ENCODE measurements at places on chromosomes 3 and 15.

GRCh38 chr15:63226966-63227401 lies 37.6 kb downstream of the RAB8B start:
- DNase-seq: no peak

GRCh38 chr15:60254416-60254815 lies 143.4 kb downstream of the ANXA2 start:
- DNase-seq: no peak

DNA sequence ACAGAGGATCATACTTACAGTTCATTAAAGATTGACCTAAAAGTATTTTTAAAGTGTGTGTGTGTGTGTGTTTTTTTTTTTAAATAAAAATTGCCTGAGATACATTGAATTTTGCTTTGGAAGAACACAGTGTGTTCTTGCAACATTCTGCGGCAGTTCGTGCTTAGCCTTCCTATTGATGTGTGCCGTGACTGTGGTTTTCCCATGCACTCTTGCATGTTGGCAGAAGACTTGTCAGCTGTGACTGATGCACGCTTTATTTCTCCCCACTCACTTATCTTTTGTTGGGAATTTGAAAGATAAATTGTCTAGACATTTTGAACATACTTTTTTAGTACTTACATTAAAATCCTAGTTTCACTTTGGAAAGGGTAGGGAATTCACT lies 136.3 kb upstream of the LRRFIP2 start:
- no peak for DNase-seq

DNA sequence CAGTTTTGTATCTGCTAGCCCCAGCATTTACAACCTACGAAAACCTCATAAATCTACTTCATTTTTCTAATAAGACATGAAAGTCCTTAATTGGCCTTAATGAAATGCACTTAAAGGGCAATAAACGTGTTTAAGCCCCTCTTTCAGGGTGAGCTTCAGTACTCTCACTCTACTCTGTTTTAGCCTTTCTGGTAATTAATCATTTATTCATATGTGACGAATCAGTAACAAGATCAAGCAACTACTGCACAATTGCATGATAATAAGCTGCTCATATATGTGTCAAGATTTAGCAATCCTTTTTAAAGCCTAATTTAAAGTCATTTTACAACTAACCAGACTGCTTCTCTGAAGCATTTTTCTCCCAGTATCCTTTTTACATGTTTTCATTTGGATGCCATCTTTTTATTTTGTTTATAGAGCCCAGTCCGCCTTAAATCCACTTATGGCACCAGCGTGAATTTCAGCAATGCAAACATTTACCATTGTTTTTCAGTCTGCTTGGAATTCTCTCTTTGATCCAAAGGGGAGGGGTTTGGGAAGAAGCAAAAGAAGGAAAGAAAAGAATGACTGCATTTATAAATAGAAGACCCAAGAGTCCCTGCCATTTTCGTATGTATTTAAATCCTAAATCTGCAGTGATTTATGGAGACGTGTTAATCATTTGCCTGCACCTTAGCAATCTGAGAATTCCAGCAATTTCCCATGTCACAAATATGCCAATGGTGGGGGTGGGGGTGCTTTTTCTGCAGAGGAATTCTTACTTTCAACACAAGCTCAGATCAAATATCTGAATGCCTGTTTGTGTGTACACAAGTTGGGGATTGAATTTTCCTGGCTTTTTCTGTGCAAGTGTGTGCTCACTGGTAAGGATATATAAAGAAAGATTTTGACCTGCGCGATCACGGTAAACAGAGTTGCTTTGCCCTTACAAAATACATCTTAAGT lies 230.8 kb upstream of the TBC1D5 start:
- no peak for DNase-seq

GRCh38 chr15:85389772-85390171 lies 9.4 kb downstream of the AKAP13 start:
- no peak for DNase-seq

DNA sequence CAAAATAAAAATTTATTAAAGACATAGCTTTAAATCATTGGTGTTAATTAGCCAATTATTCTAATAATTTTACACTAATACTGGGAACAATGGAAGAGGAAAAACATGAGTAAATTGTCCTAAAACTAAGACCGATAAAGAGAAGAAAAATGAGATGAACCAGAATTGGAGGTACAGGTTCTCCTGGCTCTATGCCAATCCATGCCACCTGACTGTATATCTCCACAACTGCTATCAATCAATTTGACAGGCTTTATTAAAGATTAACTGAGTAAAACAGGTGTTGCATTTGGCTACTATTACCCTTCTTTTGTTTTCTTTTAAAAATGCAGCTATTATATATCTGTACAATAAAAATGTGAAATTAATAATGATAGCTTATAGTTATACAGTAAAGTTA lies 850.0 kb downstream of the CADM2 start:
- no peak for DNase-seq

DNA sequence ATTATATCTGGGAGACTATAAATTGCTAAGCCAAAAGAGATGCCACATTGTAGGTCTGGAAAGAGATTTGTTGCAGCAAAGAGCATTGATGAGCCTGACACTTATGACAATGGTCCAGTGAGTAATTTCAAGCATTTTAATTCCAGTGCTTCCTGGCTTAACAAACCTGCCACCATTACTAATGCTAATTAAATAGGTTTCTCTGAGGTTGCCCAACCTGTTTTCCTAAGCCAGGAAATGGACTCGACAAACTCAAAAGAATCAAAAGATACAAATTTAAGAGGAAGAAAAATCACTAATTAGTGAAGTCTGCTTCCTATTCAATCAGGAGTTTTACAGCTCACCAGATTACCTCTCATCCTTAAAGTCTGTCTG lies 36.7 kb upstream of the CTDSPL start:
- DNase-seq: no peak

- DNase-seq: no peak
Observed at GRCh38 chr3:13687517-13687943, 138.6 kb downstream of the FBLN2 start.

DNA sequence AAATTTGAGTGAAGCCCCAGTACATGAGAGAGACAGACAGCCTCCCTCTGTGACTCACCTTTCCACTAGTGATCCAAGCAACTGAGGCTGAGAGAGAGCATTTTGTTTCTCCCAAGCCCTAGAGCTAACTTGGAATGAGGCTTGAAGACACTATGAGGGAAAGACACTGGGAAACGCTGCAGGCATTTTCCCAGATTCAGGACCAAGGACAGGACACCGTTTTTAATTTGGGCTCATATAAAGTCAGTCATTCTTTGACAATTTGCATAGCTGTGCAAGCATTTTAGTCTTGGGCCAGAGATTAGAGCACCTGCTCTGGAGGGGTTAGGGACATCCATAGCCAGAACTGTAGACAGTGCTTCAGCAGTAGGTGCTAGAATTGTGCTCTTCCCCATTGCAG lies 249.0 kb downstream of the AGBL1 start:
- DNase-seq: no peak

DNA sequence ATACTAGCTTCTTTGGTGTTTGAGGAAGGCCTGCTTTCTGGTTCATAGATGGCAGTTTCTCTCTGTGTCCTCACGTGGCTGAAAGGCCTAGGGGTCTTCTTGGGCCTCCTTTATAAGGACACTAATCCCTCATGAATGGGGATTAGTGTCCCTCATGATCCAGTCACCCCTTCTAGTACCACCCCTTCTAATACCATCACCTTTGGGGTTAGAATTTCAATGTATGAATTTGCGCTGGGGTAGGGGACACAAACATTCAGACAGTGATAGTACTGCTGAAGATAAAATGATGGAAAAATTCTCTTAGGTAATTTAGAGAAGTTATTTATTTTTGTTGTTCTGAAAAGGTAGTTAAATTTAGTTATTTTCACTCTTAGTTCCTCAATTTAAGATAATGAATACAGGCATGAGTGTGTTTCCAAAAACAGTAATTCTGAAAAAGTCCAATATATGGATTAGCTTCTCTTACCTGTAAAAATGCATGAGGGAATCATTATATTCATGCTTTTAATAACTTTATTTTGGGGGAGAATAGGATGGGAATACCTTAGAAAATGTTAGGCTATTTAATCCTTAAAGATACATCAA lies 103.6 kb downstream of the FNDC3B start:
- DNase-seq: no peak

- DNase-seq: no peak
Observed at GRCh38 chr15:74997141-74997540, 1.8 kb downstream of the SCAMP5 start.

DNA sequence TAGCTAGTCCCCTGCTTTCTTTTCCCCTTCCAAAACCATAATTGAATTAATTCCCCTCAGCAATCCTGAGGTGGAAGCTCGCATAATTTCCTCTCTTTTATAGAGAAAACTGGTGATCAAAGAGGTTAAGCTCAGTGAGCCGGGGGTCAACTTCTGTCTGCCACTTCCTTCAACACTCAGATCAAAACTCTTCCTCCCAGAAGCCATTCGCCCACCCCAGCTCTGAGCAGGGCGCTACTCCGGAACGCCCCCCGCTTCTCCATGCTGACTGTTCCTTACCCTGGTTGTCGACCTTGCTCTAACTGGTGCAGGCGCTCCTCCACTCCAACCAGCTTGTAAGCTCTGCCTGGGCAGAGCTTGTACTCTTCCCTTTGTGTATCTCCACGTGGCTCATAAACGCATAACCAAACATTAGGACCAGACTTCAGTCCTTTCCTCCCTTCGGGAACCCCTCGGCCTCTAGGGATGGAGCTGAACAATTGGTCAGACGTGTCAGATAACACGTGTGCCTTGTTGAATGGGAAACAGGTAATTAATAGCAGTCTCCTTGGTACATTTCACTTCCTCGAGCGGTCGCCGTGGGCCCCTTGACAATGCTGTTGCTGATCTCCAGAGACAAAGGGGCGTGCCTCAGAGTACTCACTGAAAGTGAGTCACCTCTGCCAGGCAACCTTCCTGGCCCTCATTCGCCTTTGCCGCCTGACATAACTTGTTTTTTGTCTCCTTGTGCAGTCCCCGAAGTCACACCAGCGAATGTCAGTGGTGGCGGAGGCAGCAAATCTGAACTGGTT lies 71.8 kb downstream of the IL5RA start:
- DNase-seq: no peak

- no peak for DNase-seq
Observed at GRCh38 chr3:13495921-13496723, 16.0 kb downstream of the HDAC11 start.

DNA sequence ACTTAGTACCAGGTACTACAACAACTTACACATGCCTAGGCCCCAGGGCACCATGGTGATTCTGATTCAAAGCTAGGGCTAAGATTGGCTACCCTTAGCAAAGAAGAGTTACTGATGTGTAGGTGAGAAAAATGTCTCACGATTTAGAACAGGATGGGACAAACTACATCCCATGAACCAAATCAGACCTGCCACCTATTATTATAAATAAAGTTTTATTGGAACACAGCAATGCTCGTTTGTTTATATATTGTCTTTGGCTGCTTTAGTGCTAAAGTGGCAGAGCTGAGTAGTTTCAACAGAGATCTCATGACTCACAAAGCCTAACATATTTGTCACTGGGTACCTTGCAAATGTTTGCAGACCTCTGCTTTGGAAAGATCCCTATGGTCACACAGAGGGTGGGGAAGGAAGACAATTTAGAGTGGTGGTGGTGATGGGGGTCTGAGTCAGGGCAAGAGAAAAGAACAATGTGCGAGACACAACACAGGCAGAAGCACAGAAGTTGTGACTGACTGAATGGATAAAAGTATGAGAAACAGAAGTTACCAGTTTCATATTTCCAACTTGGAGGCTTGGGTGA lies 770.6 kb upstream of the CFAP20DC start:
- DNase-seq: no peak

GRCh38 chr15:81168131-81168526 lies 28.6 kb upstream of the IL16 start:
- no peak for DNase-seq

GRCh38 chr15:74453925-74454763 lies 6.8 kb downstream of the UBL7 start:
- DNase-seq: no peak

GRCh38 chr3:115186351-115187148 lies 39.5 kb upstream of the ZBTB20 start:
- no peak for DNase-seq

DNA sequence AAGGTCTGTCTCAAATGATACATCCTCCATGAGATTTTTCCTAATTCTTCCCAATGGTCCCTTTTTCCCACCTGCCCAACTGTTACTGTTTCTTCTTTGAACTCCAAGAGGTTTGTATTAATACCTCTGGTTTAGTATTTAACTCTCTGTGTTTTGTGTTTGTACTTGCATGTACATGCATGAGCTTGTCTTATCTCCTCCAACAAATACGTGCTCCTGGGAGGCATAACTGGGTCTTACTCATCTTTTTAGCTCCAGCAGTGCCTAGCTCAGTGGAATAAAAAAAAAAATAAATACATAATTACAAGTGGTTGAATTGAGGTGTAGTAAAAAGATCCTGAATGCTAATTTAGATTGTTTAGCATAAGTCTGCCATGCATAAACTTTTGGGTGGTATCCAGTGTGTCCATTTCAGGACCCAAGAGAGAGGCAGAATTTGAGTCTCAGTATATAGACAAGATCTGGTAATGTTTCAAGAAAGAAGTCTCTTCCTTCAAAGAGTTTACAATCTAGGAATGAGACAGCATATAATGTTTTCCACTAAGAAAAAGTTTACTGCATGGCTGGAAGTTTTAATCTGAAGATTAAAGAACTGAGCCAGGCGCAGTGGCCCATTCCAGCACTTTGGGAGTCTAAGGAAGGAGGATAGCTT lies 1.7 kb upstream of the LYSMD2 start:
- no peak for DNase-seq

DNA sequence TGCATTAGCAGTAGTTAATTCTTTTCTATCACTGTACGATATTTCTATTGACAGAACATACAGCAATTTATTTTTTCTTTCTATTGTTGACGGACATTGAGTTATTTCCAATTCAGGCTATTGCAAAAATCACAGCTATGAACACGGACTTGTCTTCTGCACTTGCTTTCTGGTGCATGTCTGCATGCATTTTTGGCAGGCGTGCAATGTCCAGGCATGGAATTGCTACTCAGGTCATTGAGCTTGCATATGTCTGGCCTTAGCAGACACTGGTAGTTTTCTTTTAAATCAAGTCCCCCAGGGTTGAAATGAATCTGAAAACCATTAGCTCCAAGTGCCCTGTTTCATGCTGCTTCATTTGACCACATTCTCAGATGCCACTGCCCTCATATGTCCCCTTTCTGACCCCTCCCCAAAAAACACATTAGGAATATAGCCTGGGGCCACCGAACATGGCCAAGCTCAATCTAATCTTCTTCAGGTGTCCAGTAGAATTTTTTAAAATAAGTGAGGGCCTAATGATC lies 72.8 kb downstream of the LRIG1 start:
- DNase-seq: no peak

DNA sequence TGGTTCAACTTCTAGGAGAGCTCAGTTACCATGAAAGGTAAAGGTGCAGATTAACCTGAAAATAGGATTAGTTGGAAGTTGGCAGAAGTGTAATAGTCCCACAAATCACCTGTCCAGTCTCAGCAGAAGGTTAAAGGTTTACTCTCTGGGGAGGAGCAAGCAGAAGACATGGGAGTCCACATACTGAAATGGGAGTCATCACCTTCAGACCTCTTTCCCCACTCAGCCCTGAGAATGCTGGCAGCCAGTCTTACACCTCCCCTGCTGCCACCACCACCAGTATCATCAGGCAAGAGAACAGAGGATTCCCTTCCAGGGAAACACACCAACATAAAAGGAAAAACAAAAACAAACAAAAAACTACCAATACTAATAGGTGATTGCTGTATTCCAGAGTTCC lies 13.8 kb upstream of the PLA2G4D start:
- DNase-seq: no peak

Measured in cortex of kidney (tissue), 1 donor.